ENCODE measurements at places on chromosomes 13 and 19.
A peak's percentile ranks its signal among the peaks of the same experiment; 100 is the strongest.

DNA sequence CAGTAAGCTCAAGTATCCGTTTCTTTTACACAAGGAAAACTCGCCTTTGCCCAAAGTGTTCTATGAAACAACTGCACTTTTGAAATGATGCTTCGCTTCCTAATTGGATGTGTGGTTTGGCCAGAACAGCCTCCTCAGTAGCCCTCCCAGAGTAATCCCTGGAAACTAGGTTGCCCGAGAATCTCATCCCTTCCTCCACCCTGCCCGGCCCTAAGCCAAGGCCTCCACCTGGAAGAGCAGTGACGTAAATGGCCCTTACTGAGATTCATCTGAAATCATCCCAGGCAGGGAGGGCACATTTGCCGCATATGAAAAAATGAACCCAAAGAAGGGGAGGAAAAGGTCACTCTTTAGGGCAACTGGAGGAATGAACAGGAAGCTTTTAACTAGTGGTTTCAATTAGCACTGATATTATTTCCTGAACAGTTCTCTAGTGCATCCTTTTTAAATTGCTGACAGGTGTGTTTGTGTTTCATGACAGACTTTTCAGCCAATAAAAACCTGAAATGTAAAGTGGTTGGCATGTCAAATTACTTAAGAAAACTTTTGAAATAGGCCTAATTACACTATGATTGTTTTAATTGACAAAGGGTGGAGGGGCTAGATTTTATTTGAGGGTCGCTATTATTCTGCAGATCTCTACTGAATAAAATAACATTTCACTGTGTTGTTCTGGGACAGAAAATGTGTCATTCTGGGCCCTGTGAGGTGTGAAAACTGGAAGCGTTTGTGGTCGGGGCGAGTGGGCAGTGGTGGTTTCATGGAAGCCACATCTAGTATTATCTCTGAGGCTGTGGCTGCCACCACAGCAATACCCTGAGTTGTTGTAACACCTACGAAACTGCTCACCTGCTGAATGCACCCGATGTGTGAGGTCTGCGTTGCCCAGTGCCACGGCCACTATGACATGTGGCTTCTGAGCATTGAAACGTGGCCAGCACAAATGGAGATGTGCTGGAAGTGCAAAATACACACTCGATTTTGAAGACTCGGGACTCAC lies 112.1 kb downstream of the ZIC5 start:
- DNase-seq: no peak

DNA sequence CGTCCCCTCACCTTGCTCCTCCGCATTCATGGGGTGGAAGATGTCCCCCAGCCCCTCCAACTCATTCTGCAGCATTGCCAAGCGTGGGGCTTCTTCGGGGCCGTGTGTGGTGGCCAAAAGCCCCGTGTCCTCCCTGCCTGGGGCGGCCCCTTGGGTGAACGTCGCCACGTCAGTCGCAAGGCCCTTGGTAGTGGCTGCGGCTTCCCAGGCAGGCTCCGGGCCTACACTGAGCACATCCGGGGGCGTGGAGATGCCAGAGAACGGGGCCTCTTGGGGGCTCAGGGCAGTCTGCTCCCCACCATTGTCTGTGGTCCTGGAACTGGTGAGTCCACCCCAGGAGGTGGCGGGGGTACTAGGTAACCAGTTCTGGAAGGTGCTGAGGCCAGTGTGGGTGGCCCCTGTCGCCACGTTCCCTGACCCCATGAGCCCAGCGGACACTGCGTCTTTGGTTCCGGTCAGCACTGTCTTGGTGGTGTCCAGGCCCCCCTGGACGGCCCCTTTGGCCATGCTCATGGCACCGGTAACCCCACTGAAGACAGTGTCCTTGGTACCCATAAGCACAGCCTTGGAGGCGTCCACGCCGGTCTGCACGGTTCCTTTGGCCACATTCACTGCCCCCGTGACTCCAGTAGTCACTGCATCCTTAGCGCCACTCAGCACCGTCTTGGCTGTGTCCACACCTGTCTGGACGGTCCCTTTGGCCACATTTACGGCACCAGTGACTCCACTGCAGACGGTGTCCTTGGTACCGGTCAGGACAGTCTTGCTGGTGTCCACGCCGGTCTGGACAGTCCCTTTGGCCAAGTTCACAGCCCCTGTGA lies 7.6 kb downstream of the PLIN4 start:
- DNase-seq: no peak

DNA sequence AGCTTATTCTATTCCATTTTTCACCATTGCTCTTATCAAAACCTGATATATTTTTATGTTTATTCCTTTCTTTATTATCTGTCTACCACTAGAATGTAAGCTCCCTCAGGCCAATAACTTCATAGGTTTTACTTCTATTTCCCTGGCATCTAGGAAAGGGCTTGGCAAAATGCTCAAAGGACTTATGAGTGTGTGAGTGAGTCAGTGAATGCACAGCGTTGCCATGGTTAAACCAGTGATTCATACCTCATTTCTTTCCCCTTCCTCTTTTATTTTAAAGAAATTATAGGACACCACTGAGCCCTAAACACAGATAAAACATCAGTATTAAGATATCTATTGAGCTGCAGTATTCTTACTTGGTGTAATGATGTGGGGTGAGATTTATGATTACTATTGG lies 162.1 kb downstream of the GPC6 start:
- no peak for DNase-seq

- DNase-seq: no peak
These were observed 67.0 kb upstream of the STARD13 start for GRCh38 chr13:33352526-33352925.

- DNase-seq: no peak
These were observed 353.0 kb downstream of the NDFIP2 start for GRCh38 chr13:79833991-79834390.

- DNase-seq: peak; percentile 87
These were observed 1.5 kb upstream of the PNPLA6 start for GRCh38 chr19:7533925-7534480.

GRCh38 chr13:25847635-25848626 lies 203.9 kb downstream of the SHISA2 start:
- peak; percentile 83 for DNase-seq

DNA sequence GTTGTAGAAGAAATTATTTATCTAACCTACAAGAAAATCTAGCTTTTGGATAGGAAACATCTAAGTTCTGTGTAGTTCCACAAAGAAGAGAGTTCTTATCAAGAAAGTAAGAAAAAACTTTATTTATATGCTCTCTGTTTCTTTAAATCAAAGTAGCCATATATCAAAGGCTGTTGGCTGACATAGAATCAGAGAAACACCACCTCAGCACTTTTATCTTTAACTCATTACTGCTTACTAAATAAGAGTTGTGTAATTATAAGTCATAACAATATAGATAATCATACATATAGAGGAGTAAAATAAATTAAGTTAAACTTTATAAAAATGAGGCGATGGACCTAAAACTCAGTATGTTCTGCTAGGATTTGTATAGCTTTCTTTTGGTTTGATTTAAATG lies 570.6 kb downstream of the PCDH17 start:
- no peak for DNase-seq

DNA sequence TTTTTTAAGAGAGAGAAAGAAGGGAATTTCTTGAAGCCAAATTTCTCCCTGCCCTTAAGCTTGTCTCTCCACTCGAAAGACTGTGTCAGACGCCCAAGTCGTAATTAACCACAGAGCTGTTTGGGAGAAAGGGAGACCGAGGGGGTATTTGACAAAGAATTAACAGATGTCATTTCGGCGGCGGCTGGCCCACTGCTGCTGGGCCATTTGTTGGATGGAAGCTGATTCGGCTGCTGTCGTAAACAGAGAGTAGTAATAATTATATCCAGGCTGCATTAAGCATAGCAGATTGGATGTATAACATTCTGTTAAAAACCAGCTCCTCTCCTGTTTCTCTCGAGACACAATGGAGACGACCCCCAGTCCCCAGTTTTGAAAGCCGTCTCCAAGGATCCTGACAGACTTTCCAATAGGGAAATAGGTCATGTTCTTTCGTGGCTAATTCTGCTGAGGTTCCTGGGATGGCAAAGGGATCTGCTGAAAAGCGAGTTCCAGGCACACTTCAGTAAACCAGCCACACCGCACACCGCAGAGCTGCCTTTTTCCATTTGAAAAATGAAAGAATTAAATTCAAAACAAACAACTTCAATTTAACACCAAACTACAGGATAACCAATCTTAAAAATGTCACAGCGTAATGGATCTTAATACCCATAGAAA lies 71.5 kb downstream of the KCTD15 start:
- no peak for DNase-seq

GRCh38 chr13:83150616-83151307 lies 731.5 kb downstream of the SLITRK1 start:
- no peak for DNase-seq

- DNase-seq: no peak
These were observed 930 bp upstream of the PDE4C start for GRCh38 chr19:18226956-18227780.

- DNase-seq: no peak
These were observed 17.5 kb downstream of the C13orf42 start for GRCh38 chr13:51093574-51093973.

GRCh38 chr13:30804474-30804873 lies 69.1 kb downstream of the ALOX5AP start:
- DNase-seq: no peak

- no peak for DNase-seq
These were observed 12.4 kb downstream of the WDR87 start for GRCh38 chr19:37893845-37894575.

- DNase-seq: no peak
These were observed 306.5 kb downstream of the DLEU7 start for GRCh38 chr13:50537029-50537428.

GRCh38 chr19:35403116-35403760 lies 32.4 kb downstream of the GPR42 start:
- peak; percentile 58 for DNase-seq

Data from suppressor macrophage treated with lipopolysaccharide for 4 hours (primary cell).